Right kidney (tissue), 9 donors: ENCODE measurements at places on chromosomes 4 and X.

DNA sequence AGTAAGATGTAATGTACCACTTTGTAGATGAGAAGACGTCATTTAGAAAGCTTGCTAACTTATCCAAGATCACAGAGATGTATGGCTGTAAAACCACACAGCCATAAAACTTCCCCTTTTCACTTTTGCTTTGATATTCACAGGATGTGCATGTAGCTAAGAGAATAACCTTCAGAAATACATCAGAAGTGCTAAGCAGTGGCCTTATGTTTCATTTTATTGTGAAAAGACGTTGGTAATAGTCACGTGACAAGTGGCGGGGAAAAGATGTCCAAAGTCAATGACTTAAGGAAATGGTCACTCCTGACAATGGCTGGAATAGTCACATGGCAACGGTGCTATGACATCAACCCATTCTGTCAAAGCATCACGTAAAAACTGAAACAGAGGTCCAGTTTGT is 12.9 kb upstream of the WDR17 start:
- DNase-seq, result no peak

DNA sequence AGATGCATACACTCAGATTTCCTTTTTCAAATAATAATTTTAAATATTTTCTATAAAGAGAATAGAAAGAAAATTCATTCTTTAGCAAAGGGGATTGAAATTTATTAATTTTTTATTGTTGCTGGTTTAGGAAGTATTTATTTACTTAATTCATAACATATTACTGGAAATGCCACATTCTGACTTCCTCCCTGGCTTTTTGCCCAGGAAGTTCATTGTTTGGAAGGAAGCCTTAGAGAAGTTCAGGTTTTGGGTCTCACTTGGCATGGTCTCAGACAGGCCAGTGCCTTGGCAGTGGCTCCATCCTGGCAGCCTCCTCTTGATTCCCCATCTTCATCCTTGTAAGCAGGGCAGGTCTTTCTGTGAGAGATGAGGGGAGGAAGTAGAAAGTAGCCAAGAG is 50.5 kb downstream of the IL15 start:
- DNase-seq, result no peak

DNA sequence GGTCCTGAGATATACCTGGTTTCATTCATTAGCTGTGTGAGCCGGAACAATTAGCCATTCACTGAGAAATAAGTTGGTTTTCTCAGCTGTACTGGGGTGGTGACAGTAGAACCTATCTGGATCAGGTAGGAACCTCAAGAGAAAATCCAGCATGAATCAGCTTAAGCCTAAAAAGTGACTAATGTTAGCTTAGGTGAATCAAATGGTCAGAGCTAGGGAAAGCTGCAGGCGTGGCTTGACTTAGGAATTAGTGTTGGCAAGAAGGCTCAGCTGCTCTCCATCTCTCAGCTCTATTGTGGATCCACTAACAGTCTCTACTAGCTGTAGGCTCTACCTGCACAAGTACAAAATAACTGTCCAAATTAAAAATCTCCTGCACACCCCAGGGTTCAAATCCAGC is 1025.5 kb downstream of the RAB28 start:
- DNase-seq, result no peak

- peak; percentile 31 for DNase-seq
These were observed 15.8 kb downstream of the DHRSX start for GRCh38 chrX:2484721-2485648.

GRCh38 chr4:53193111-53193510 is 172.8 kb downstream of the SCFD2 start:
- DNase-seq, result no peak

- no peak for DNase-seq
These were observed 377.9 kb upstream of the EMCN start for GRCh38 chr4:100895556-100896197.

DNA sequence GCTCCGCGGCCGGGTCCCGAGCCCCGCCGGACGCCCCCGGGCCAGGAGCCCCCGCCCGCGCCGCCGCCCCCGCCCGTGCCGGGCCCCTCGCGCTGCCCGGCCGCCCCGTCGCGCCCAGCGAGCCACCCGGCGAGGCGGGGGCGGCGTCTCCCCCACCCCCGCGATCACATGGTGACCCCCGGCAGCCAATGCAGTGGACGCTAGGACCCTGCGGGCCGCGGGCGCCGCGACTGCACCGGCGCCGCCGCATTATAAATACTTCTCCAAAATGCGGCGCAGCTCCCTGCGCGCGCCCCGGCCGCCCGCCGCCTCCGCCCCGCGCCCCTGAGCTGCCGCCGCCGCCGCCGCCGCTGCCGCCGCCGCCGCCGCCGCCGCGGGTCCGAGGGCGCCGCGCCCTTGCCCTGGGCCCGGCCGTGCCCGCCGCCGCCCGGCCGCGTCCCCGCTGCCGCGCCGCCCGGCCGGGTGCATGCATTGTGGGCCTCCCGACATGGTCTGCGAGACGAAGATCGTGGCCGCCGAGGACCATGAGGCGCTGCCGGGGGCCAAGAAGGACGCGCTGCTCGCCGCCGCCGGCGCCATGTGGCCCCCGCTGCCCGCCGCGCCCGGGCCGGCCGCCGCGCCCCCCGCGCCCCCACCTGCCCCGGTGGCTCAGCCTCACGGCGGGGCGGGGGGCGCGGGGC is at the start of gene NAT8L:
Gene NAT8L, plus strand, starts transcription at position 282 of the 680 bp plus-strand sequence. Its CDS starts 185 bp downstream, at position 467.
- DNase-seq, result no peak

- DNase-seq, result no peak
These were observed 48.0 kb upstream of the FAT1 start for GRCh38 chr4:186771624-186772023.

GRCh38 chr4:142267101-142267500 is 579.0 kb downstream of the INPP4B start:
- DNase-seq, result no peak

DNA sequence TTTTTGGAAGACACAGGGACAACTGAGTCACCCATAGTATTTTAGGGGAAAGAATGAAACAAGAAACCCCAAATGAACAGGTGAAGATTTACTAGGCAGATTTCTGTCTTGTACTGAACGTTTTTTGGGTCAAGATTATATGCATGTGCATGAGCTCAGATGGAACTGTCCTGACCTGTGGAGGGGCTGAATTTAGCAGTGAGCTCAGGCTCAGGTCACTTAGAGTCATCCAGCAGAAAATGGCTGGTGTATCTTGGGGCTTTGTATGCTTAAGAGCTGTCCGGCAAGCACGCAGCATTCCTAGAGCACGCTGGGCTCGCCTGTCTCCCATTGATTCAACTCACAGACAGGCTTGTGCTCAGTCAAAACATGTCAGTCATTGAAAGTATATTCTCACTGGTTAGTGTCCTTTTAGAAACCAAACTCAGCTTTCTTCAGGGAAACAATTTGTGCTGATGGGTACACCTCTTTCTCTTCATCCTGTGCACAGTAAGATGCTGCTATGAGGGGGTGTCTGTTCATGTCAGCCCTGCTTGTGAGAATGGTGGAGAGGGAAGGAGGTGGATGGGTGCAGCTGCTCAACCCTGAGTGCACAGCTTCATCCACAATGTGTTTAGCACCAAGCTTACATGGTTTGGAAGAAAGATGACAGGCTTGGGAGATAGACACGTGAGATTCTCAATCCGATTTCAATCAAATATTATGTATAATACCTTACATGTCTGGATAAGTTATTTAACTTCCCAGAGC is 47.5 kb upstream of the PDLIM3 start:
- DNase-seq, result no peak

DNA sequence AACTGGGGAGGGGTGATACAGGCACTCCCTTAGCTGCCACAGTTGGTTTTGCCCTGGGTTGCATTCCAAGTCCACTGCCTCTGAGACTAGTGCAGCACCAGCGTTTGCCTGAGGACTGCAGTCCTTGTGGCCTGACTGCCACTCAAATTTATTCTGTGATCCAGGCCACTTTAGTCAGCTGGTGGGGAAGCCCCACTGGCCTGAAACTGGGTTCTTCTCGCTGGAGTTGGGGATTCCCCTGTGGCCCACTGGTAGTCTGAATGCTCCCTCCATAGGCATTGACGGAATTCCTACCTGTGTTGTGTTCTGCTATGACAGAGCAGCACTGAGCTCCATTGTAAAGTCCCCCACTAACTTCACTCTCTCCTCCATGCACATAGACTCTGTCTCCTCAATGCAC is 63.8 kb downstream of the PTPN13 start:
- no peak for DNase-seq

GRCh38 chr4:47913861-47914219 is 543 bp downstream of the NFXL1 start:
- no peak for DNase-seq

DNA sequence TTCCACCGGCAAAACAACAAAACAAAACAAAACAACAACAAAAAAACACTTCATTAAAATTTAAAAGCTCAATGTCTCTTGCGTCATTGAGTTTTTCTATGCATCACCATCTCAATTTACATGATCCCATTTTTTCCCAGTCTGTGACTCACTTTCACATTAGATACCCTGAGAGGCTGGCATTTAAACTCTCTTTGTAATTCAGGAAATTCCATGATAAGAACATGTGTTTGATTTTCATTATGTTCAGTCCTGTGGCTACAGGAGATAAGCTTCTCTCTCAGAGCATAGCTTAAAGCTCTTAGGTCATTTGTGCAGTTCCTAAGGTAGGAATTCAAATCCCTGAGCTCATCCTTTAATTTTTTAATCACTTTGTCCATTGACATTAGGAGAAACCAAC is 104.6 kb downstream of the NBDY start:
- no peak for DNase-seq

DNA sequence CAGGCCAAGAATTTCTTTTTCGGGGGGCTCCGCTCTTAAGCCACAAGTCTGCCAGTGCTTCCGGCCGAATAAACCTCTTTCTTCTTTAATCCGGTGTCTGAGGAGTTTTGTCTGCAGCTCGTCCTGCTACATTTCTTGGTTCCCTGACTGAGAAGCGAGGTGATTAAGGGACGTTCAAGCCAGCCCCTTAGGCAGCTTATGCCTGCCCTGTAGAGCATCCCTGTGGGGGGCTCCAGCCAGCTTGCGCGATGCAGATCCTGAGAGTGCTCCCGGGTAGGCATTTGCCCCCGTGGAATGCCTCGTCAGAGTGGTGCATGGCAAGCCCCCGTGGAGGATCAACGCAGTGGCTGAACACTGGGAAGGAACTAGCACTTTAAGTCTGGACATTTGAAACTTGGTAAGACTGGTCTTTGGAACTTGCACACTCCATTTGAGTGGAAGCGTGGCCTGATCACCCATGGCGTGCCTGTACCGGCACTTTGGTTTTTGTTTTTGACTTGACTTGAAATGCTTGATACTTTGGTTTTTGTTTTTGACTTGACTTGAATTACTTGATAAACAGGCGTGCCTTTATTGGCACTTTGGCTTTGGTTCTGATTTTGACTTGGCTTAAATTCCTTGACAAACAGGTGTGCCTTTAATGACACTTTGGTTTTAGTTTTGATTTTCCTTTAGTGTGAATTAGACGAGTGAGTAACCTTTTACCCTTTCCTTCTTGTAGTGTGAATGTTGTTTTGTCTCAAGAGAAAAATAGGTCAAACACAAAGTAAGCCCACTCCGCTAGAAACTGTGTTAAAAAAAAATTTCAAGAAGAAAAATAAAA is 6.1 kb downstream of the ACOX3 start:
- no peak for DNase-seq

GRCh38 chrX:43450355-43450754 is 205.7 kb upstream of the MAOA start:
- no peak for DNase-seq

DNA sequence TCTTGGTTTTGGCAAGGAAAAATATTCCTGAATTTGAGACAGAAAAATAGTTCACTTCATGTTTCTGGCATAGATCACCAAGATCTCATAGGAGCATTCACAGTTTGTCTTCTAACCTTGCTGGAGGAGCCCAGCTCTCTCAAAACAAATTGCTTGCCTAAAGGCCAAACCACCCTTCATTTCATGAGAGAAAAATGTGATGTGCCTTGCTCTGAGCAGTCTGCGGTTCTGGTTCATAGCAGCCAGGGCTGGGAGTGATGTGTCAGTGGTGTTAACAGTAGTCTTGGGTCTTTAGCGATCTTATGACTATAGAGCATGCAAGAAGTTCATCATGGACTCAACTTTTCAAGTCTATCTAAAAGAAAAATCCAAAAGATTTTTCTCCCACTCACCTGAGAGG is 183.3 kb downstream of the DCLK2 start:
- no peak for DNase-seq

- no peak for DNase-seq
These were observed 398.0 kb downstream of the MAGEB5 start for GRCh38 chrX:26613956-26614355.

- no peak for DNase-seq
These were observed 6.5 kb upstream of the EXOSC9 start for GRCh38 chr4:121794505-121795188.

- no peak for DNase-seq
These were observed 16.6 kb downstream of the GPKOW start for GRCh38 chrX:49106930-49107329.

GRCh38 chr4:98098764-98099163 is 44.5 kb downstream of the STPG2 start:
- no peak for DNase-seq

DNA sequence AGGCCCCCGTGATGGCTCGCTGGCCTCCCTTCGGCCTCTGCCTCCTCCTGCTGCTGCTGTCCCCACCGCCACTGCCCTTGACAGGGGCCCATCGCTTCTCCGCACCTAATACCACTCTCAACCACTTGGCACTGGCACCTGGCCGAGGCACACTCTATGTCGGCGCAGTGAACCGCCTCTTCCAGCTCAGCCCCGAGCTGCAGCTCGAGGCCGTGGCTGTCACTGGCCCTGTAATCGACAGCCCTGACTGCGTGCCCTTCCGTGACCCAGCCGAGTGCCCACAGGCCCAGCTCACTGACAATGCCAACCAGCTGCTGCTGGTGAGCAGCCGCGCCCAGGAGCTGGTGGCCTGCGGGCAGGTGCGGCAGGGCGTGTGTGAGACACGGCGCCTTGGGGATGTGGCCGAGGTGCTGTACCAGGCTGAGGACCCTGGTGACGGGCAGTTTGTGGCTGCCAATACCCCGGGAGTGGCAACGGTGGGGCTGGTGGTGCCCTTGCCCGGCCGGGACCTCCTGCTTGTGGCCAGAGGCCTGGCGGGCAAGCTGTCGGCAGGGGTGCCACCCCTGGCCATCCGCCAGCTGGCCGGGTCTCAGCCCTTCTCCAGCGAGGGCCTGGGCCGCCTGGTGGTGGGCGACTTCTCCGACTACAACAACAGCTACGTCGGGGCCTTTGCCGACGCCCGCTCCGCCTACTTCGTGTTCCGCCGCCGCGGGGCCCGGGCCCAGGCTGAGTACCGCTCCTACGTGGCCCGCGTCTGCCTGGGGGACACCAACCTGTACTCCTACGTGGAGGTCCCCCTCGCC is 3.0 kb downstream of the PLXNB3 start:
- no peak for DNase-seq

- no peak for DNase-seq
These were observed 126.8 kb upstream of the APOOL start for GRCh38 chrX:84876876-84877275.

DNA sequence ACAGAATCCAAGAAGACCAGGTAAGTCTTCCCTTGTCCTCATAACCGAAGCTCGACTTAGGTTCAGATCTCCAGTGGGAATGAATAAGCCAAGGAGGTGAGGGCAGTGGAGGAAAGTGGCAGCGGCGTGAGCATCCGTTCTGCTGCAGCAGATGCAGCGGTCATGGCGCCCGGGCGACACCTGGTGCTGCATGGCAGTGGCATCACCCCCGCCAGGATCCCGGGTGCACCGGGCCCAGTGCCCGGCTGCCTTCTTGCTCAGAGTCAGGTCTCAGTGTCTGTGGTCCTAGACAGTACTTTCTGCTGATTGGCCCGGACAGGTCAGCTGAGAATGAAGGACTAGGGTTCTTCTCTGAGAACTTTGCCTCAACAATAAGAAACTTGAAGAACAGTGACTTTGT is 83.4 kb upstream of the SORBS2 start:
- no peak for DNase-seq

- no peak for DNase-seq
These were observed 274.8 kb upstream of the TENM3 start for GRCh38 chr4:181968371-181968770.
